Stimulated activated CD4-positive, alpha-beta T cell treated with anti-CD3 and anti-CD28 coated beads, Interleukin-15, amount 100 ng/mL, for 24 hours (primary cell): ENCODE measurements at places on chromosomes 12 and 14.

- DNase-seq: peak; percentile 67
These were observed 11.1 kb upstream of the KRT1 start for GRCh38 chr12:52691076-52691840.

GRCh38 chr14:50957296-50957695 lies 13.0 kb upstream of the PYGL start:
- DNase-seq: no peak

GRCh38 chr14:53183611-53184010 lies 30.5 kb upstream of the DDHD1 start:
- no peak for DNase-seq

- DNase-seq: no peak
These were observed 78.7 kb upstream of the ZDHHC17 start for GRCh38 chr12:76685246-76685678.

DNA sequence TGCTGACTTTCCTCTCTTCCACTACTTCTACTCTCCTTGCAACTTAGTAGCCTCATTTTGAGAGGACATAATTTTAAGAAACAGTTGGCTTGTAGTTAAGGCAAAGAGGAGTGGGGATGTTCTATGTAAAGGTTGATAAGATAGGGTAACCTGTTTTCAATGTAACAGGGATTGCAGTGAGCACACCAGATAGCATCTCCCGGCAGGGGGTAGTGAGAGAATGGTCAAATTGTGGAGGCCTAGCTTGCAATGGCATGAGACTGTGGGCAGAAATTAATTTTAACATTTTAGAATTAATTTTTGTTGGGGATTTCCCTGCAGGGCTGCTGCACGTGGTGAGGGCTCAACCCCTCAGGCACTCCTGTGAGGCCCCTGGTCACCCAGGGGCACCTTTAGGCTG lies 41.4 kb downstream of the KLRG1 start:
- DNase-seq: no peak

DNA sequence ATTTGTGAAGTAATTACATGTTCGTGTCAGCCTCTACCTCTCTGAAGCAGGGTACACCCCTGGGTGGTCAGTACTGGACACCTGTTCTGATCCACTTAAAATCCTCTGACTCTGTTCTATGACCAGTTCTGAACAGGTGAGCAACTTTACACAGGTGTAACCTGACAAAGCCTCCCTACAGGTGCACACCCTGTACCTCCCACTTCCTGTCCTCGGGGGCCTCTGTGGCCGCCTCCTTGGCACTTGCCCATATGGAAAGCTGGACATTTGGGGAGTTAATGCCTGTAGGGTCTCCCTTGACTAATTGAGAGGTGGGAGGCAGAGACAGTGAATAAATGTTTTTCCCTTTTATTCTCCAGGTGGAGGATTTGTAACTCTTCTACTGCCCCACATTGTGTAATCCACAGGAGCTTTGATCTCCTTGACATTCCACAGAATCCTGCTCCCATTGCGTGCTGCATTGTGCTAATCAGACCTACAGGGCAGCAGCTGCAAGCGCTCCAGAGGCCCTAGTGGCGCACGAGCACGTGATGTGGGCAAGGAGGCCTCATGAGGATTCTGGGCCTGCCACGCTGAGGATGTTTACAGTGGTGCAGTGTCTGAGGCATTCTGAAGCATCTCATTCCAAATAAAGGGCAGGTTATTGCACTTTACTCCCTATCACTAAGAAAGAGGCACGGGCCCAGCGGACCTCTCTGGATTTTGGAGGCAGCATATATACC lies 45.8 kb upstream of the BATF start:
- DNase-seq: no peak

GRCh38 chr12:22046968-22047390 lies 961 bp downstream of the CMAS start:
- DNase-seq: no peak

- no peak for DNase-seq
These were observed 5.3 kb downstream of the BHLHE41 start for GRCh38 chr12:26119391-26119989.

GRCh38 chr12:34291001-34291400 lies 268.7 kb downstream of the ALG10 start:
- DNase-seq: no peak

- no peak for DNase-seq
These were observed 636 bp upstream of the ARL6IP4 start for GRCh38 chr12:122979908-122980182.

GRCh38 chr14:61262082-61262481 lies 19.1 kb downstream of the TMEM30B start:
- DNase-seq: no peak

DNA sequence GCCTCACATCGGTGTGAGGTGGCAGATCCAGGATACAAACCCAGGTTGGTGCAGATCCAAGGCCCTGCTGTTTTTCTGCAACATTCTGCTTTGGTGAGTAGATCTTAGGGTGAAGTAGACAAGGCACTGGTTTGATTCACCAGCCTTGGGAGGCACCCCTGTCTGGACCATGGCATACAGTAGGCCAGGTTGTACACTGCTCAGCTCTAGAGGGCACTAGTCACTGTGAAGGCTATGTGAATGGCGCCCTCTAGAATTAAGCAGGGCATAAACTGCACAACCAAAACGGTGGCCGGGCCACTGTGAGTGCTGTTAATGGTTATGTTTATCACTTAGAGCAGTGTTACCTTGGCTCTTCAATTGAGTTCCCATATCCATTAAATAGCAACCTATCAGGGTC lies 280.6 kb upstream of the PWP1 start:
- peak; percentile 44 for DNase-seq

DNA sequence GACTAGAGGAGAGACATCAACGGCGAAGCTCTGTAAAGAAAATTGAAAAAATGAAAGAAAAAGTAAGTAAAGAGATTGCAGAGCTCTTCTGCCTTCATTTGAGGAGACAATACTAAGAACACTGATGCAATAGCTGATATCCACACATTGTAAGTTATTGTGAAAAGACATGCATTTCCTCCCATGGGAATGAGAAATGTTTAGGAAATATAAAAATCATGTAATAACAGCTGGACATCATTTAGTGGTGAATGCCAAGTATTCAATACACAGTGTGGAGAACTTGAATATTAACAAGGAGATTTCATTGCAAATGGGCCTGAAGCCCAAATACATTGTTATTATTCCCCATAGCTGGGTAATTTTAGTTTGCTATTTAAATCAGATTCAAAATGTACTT lies 179.2 kb downstream of the KICS2 start:
- no peak for DNase-seq

DNA sequence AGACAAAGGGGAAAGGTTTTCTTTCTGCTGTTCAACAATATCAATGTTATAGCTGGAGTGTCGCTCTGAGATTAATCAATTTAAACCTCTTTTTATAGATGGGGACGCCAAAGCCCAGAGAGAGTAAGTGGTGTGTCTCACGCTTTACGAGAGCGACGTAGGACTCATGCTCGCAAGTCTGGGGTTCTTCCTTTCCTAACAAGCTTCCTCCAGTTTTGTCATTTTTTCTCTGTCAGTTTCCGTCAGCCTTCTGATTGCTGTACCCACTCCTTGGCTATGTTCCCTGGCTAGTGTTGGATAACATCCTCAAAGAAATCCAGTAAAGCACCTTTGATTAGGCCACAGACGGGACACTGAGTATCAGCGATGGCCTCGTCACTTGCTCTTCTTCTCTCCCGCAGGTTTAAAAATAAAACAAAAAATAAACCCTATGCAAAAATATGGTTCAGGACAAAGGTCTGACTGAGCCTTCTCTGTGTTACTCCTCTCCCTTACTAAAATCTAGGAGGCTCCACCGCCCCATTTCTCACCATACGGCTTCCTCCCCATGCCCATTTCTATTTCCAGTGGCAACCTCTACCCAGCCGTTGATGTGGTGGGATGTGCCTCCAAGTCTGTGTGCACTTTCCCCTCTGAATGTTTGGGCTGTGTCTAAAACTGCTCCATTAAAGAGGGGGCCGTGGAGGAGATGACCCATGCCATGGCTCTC lies 172.7 kb upstream of the PARP11 start:
- DNase-seq: no peak

DNA sequence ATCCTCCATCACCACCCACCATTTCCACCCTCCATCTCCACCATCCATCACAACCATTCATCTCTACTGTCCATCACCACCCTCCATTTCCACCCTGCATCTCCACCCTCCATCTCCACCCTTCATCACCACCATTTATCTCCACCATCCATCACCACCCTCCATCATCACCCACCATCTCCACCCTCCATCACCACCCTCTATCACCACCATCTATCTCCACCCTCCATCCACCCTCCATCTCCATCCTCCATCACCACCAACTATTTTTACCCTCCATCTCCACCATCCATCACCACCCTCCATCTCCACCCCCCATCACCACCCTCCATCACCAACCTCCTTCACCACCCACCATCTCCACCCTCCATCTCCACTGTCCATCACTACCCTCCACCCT lies 4.7 kb upstream of the CEP170B start:
- no peak for DNase-seq

DNA sequence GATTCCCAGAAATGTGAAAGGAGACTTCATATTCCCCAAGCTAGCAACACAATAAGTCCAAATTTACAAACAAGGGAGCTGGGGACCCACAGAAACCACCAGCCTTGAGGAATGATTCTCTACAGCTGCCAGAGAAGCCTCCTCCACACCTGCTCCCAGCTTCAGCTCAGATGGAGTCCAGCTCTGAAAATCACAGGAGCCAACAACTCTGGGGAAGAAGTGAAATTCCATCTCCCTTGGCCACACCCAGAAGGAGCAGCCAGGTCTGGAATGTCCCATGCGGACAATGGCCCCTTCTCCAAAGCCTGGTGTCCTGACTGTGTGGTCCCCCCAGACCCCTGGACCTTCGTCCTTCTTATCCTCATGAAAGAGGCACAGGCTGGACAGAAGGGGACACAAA lies 45.4 kb downstream of the SYNE3 start:
- no peak for DNase-seq

DNA sequence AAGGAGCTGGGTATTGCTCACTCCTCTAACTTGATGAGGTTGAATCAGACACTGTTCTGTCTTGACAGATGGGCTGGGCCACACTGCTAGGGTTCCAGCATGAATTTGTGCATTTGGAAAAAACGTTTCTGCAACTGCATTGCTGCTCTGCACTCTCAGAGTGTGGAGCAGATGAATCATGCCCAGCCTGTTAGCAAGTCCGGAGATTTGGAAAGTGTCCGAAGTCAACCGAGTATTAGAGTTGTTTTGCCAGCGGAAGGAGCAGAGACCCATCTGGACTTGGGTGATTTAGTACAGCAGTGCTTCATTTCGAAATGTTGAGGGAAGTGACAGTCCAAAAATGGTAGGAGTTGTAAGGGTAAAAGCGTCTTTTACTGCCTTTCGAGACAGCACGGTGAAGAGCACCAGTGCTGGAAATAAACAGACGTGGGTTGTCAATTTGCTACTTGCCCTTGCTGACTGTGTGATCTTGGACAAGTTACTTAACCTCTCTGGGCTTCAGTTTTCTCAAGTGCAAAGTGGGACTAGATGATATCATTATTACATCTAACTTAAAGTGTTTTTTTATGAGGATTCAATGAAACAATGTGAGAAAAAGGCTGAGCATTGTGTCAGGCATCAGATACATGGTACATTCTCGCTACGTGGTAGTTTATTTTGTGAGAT lies 139.5 kb downstream of the CHST11 start:
- DNase-seq: no peak

DNA sequence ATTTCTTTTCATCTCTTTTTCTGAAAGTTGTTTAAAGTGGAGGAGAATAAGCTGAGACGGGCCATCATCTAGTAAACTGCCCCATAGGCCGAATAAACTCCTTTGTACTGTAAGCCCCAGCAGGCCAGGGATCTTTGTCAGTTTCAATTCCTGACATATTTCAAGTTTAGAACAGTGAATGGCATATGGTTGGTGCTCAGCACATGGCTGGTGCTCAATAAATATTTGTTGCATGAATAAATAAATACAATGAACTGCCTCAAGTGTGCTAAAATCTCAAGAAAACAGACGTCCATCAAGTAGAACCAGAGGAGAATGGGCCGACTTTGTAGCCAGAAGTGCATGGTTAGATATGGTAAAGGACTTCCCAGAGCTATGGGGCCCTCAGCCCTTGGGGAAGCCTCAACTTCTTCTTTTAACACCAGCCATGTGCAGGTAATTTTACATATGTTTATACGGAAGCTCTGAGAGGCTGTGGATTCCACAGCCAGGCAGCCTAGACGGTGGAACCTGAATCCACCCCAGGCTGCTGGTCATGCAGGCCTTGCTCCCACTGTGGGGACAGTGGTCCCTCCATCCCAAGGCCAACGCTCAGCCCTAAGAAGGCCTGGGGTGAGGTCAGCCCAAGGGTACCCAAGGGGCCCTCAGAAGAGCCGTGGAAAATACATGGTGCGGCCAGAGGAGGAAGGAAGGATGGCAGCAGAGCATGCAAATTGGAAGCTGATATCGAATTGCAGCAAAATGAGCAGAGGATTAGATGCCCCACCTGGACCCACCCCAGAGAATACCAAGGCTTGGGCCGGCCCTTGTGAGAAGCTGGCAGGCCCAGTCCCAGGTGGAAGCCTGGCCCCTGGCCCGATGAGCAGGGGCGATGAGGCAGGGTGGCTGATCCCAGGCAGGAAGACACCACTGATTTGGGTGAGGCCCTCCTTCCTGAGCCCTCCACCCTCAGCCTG lies 8.7 kb upstream of the AQP2 start:
- DNase-seq: no peak

DNA sequence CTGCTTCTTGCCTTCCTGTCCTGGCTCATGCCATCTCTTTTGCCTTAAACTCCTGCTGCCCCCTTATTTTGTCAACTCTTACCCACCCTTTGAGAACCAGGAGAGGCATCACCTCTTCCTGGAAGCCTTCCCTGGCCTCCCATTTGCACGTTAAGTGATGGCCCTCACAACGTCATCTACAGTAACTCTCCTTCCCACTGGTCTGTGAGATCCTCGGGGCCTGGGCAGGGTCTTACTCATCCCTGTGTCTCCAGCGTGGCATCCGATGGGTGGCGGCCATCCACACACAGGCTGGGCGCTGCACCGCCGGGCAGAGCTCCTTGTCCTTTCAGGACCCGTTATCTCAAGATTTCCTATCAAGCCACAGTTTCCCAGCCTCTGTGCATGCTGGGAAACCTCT lies 16.8 kb upstream of the CACNA2D4 start:
- no peak for DNase-seq

DNA sequence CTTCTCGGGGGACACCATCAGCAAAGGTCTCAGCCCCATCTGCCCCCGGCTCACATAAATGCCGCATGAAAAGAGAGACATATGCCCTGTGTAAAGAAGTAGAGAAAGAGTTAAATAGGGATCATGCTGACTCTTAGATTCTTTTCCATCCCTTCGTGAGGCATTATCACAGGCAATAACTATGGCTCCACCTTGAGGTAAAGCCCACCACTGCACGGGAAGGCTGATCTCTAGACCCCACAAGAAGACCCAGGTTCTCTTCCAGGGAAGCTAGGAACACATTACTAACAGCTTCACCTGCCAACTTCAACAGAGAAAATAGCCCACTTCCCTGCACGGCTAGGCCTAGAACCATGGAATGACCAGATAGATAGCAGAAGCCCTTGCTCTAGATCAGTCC lies 14.1 kb upstream of the NOP2 start:
- no peak for DNase-seq

- DNase-seq: no peak
These were observed 159.3 kb downstream of the DYRK2 start for GRCh38 chr12:67807814-67808213.
